ENCODE measurements at places on chromosomes 2 and 18.

- peaks cover 7% of the 10 kb centered on the region for H3K4me1 ChIP-seq
- peak overlapping the region; percentile 97 for H3K27ac ChIP-seq
- H3K4me3 ChIP-seq: peak overlapping the region; percentile 65
- DNase-seq: peak; percentile 69
- no peaks in the 10 kb centered on the region for H3K36me3 ChIP-seq
Measured at GRCh38 chr2:219570924-219571310, 422 bp downstream of the OBSL1 start.

GRCh38 chr2:206619011-206619410, 23.3 kb upstream of the FAM237A start:
- H3K36me3 ChIP-seq: no peaks in the 10 kb centered on the region
- no peaks in the 10 kb centered on the region for H3K27me3 ChIP-seq
- DNase-seq: no peak
- no peak overlapping the region for H3K27ac ChIP-seq
- no peak overlapping the region for H3K4me3 ChIP-seq

GRCh38 chr2:36337354-36337753, 18.2 kb upstream of the CRIM1 start:
- no peak for DNase-seq
- no peaks in the 10 kb centered on the region for H3K27me3 ChIP-seq
- H3K27ac ChIP-seq: no peak overlapping the region

DNA sequence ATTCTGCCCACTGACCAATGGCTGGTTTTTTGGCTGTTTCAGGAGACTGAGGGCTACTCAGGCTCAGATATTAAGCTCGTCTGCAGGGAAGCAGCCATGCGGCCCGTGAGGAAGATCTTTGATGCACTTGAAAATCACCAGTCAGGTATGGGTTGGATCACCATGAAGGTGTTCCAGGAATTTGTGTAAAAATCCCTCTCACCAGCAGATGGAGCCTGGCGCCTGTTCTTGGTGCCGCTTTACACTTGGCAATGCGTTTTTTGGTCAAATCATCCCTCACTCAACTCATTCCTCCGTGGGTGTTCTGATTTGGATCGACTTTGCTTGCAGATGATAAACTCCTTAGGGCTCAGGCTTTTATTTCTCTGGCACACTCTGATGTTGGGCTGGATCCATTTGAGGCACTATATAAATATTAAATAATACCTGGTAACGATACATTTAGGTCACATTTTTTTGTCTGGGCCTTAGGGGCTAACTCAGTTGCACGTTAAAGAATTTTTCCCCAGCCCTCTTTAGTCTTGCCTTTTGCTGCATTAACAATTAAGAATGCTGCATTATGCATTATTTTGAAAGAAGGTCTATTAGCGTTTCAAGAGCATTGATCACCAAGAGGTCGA, 50.0 kb downstream of the HDHD2 start:
- no peaks in the 10 kb centered on the region for H3K27me3 ChIP-seq
- H3K36me3 ChIP-seq: no peaks in the 10 kb centered on the region
- DNase-seq: peak; percentile 52
- H3K4me3 ChIP-seq: no peak overlapping the region

DNA sequence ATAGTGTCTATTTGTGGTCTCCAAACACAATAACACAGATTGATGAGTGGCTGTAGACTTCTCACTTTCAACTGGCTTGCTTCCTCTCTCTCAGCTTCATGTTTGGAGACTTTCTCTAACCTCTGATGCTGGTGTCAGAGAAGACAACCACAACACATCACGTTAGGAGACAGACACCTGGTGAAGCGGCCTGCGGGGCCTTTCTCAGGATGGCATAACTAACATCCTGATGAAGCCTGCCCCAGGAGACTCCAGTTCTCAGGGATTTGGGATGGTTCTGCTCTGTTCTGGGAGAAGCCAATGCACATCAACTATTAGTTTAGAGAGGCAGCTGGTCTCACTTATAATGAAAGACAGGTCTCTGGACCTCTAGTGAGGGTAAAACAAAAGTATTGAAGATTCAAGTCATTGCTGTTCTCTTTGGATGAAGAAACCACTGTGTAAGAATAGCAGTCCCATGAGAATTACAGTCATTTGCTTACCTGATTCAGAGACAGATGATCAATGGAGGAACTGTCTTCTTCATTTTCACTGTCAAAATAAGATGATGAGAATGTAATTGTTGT, 2.0 kb downstream of the IL1A start:
- H3K4me1 ChIP-seq: no peaks in the 10 kb centered on the region
- H3K4me3 ChIP-seq: no peak overlapping the region
- DNase-seq: no peak
- H3K27ac ChIP-seq: no peak overlapping the region

DNA sequence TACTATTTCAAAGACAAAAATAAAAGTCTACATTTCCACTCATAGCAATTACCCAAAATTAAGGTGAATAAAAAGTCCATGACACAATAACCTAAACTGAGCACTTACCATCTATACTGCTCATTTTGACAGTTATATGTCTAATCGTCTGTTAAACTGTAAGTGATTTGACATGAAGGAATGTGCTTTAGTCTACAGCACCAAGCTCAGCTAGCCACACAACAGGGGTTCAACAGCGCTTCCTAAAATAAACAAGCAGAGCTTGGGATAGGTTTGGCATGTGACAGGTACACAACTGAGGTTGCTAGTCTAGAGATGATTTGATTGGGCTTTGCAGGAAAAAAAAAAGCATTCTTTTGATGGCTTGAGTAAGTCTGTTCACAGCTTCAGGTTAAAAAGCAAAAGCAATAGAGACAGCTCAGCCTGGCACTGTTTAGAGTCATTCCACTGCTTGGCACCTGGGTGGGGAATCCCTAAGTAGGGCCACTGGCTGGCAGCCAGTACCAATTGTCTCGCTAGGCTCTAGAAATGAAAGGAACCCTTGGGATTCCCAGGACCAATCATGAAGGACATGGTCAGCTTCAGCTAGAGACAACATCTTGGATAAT, 78.6 kb downstream of the BARD1 start:
- DNase-seq: no peak
- no peaks in the 10 kb centered on the region for H3K4me1 ChIP-seq
- H3K27ac ChIP-seq: no peak overlapping the region
- H3K4me3 ChIP-seq: no peak overlapping the region
- H3K27me3 ChIP-seq: no peaks in the 10 kb centered on the region
- no peaks in the 10 kb centered on the region for H3K36me3 ChIP-seq

DNA sequence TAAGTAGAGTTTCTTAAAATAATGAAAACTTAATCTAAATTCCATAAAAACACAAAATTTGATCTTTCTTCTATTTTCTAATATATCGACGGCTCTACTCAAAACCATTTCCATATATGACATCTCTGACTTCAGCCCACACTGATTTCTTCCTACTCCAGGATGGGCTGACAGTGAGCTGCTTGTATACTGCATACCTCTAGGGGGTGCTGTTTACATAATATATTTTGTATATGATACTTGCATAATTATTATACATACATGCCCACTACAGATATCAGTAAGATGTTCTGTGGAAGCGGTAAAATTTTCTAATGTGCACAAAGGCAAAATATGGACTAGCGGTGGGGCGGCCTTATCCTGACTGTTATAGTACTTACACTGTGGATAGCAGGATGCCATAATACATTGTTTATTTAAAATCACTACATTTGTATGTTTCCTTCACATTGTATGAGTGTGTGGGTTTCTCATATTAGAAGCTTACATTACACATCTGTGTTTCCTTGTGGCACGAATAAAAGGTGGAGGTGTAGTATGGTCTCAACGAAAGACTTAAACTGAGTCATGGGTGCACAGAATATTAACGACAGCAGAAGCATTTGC, 66.1 kb upstream of the NXPH2 start:
- no peak overlapping the region for H3K4me3 ChIP-seq
- H3K27ac ChIP-seq: no peak overlapping the region
- no peak for DNase-seq
- no peaks in the 10 kb centered on the region for H3K27me3 ChIP-seq
- no peaks in the 10 kb centered on the region for H3K36me3 ChIP-seq

- no peak overlapping the region for H3K27ac ChIP-seq
- no peak for DNase-seq
- no peak overlapping the region for H3K4me3 ChIP-seq
- no peaks in the 10 kb centered on the region for H3K27me3 ChIP-seq
Measured at GRCh38 chr2:155872396-155872795, 460.1 kb downstream of the NR4A2 start.

DNA sequence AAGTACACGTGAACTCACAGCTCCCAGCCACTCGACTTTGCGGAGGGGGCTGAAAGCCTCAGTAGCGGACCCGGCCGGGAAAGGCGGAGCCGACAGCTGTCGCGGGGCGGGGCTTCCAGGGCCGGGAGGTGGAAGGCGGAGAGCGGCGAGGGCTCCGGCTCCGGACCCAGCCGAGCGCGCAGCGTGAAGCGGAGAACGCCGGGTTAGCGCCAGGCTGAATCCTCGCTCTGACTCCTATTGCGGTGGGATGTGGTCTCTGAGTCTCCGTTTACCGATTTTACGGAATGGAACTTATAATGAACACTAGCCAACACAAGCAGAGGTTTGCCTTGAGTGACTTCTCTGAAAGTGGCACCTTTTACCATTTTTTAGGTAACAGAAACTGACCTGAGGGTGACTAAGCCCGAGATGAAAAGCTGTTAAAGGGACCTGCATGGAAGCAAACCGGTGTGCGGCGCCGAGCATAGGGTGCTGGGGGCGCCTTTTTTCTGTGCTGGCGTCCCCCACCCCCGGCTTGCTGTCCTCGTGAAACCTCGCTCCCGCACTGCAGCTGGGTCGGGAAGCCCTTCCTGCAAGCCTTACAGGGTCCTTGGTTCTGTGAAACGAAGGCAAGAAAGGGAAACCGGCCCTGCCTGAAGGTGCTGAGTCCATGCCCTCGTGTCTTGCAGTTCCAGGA, 72.9 kb downstream of the EN1 start:
- H3K27me3 ChIP-seq: no peaks in the 10 kb centered on the region
- no peak overlapping the region for H3K27ac ChIP-seq
- H3K4me1 ChIP-seq: peaks cover 5% of the 10 kb centered on the region
- DNase-seq: peak; percentile 44
- peak overlapping the region; percentile 23 for H3K4me3 ChIP-seq

GRCh38 chr2:214220251-214220650, 190.6 kb upstream of the VWC2L start:
- no peak overlapping the region for H3K4me3 ChIP-seq
- H3K27ac ChIP-seq: no peak overlapping the region
- H3K36me3 ChIP-seq: no peaks in the 10 kb centered on the region
- no peak for DNase-seq

GRCh38 chr2:127134235-127134634, 27.3 kb upstream of the BIN1 start:
- no peaks in the 10 kb centered on the region for H3K4me1 ChIP-seq
- no peak overlapping the region for H3K27ac ChIP-seq
- H3K4me3 ChIP-seq: no peak overlapping the region
- no peaks in the 10 kb centered on the region for H3K36me3 ChIP-seq
- no peak for DNase-seq

- no peaks in the 10 kb centered on the region for H3K27me3 ChIP-seq
- DNase-seq: no peak
- H3K4me3 ChIP-seq: no peak overlapping the region
Measured at GRCh38 chr2:101574622-101575021, 99.7 kb upstream of the RFX8 start.

DNA sequence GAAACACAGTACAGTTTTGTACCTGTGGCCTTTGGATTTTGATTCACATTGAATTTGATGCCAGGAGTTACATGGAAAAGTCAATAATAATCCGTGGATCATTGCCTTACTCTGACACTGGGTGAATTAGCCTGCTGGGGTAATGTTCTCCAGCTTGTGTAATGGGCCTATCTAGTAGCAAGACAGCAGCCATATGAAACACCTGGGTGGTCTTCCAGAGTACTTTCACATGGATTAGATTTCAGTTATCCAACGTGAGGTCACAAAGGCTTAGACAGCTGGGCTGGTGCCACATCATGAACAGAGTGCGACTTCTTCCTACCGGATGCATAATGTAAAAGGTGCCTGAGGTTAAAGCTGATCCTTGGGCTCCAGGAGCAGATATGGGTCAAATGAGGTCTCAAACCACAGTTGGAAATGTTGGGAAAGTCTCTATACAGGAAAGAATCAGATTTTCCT, 486.8 kb downstream of the PARD3B start:
- no peaks in the 10 kb centered on the region for H3K36me3 ChIP-seq
- no peak overlapping the region for H3K4me3 ChIP-seq
- DNase-seq: no peak
- no peak overlapping the region for H3K27ac ChIP-seq
- no peaks in the 10 kb centered on the region for H3K27me3 ChIP-seq

- H3K27ac ChIP-seq: no peak overlapping the region
- H3K4me1 ChIP-seq: no peaks in the 10 kb centered on the region
- no peaks in the 10 kb centered on the region for H3K27me3 ChIP-seq
- DNase-seq: no peak
- H3K36me3 ChIP-seq: no peaks in the 10 kb centered on the region
- peak overlapping the region; percentile 1 for H3K4me3 ChIP-seq
Measured at GRCh38 chr2:218880859-218881594, 375 bp downstream of the WNT10A start.

DNA sequence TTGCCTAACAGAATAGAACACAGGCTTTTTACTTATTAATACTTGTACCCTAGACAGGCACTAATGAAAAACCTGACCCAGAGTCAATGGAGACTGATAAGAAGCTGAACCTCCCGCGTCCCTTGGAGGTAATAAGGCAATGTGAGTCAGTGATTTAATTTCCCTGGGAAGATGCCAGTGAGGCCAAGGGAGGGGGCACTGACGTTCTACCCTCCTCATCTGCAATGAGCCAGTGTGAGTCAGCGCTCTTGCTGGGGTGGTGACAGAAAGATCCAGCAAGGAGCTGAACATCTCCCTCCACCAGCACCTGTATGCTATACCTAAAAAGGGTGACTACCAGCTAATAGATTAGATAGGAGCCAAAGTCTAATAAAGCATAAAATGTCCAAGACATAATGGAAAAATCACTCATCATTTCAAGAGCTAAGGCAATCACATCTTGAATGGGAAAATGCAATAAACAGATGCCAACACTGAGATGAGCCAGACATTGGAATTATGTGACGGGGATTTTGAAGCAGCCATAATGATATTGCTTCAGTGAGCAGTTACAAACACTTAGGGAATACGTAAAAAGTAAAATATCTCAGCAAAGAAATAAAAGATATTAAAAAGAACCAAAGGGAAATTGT, 116.9 kb downstream of the TPGS2 start:
- no peaks in the 10 kb centered on the region for H3K27me3 ChIP-seq
- no peaks in the 10 kb centered on the region for H3K4me1 ChIP-seq
- no peak for DNase-seq
- H3K4me3 ChIP-seq: no peak overlapping the region
- no peak overlapping the region for H3K27ac ChIP-seq

DNA sequence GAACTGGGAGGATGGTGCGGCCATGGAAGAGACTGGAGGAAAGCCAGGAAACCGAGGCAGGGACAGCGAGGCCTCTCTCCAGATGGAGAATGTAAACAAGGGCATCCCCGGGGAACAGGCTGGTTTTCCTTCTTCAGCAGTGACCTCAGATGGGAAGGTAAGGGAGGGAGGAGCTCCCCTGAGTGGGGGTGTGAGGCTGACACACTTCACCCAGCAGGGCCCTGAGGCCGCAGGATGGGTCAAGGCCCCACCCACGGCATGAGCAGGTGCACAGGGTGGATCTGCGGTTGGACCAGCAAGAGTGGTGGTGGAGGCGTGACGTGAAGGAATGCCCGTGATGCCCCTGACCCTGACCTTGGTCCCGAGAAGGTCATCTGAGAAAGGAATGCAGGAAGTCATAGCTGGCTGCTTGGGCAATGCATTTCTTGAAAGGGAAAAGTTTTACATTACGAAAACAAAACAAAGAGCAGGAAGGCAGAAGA, 48.1 kb downstream of the ADCY3 start:
- no peaks in the 10 kb centered on the region for H3K36me3 ChIP-seq
- no peaks in the 10 kb centered on the region for H3K27me3 ChIP-seq
- peak overlapping the region; percentile 78 for H3K27ac ChIP-seq
- H3K4me1 ChIP-seq: peaks cover 21% of the 10 kb centered on the region
- H3K4me3 ChIP-seq: no peak overlapping the region
